ENCODE measurements at places on chromosomes 11 and 22.
A peak's percentile ranks its signal among the peaks of the same experiment; 100 is the strongest.

DNA sequence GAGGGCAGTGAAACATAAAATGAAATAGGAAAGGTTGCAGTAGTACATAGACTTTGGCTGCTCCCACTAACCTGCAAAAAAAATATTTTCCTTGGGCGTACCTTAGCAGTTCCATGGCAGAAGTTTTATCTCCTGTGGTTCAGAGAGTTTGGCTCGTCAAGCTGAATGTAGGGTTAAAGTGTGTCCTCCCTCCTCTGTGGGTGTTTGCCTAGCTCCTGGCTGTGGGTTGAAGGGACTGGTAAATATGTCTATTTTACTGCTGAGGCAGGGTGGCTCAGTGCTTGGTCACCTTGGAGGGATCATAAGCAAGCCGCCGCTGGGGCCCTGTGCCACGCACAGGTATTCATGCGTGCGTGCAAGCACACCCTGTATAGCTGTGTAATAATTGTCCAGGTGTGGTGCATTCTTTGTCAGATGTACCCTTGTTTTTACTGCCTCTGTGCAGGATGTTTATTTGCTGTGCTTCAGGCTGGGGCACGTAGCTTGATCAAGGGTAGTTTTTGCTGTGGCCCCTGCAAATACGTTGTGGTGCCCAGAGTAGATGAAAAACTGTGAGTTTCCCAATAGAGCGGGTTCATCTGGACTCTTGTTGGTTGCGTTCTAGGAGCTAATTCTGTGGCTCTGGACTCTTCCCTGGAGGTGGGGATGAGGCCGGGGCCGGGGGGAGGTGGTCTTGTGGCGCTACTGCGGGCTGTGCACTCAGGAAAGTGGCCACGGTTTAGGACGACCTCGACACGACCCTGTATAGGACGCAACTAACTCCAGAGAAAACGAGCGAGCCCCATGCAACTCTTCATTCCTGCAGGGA is 732 bp upstream of the SORL1 start:
- DNase-seq, result no peak

DNA sequence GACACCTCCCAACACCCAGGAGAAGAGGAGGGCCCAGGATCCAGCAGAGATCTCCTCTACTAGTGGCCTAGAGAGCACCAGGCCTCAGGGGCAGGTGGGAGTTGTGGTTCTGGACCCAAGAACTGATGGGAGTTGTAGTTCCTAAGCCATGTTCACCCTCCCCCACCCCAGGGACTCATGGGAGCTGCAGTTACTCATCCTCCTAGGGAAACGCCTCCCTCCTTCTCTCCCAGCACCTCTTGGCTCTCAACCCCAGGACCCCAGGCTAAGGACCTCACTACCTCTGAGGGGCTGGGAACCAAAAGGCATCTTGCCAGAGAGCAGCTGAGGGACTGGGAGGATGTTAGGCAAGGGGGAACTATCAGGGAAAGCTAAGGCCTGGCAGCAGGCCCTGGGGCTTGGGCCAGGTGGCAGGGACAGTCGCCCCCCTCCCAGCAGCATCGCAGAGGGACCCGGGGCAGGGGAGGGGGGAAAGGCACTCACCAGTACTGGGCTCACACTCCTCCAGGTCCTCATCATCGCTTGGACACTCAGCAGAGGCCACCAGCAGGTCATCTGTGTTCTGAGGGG is 28.9 kb downstream of the SLC22A12 start:
- DNase-seq, result peak; percentile 81

DNA sequence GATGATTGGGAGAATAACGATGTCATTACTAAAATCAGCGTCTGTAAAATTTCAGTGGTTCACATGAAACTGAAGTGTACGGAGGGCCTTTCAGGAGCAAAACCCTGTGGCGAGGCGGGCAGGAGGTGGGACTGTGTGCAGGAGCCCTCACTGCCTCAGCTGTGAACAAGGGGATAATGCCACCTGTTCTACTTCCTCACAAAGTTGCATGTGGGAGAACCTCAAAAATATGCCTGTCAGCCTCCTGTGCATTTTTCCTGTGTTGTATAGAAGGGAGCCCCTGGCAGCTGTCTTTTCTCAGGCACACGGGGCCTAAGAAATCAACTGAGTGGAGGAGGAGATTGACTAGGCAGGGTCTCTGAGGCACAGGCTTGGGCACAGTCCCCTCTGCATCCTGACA is 43.0 kb upstream of the MYO18B start:
- no peak for DNase-seq

- DNase-seq, result peak; percentile 97
Observed at GRCh38 chr11:12248330-12248729, 129.0 kb upstream of the PARVA start.

DNA sequence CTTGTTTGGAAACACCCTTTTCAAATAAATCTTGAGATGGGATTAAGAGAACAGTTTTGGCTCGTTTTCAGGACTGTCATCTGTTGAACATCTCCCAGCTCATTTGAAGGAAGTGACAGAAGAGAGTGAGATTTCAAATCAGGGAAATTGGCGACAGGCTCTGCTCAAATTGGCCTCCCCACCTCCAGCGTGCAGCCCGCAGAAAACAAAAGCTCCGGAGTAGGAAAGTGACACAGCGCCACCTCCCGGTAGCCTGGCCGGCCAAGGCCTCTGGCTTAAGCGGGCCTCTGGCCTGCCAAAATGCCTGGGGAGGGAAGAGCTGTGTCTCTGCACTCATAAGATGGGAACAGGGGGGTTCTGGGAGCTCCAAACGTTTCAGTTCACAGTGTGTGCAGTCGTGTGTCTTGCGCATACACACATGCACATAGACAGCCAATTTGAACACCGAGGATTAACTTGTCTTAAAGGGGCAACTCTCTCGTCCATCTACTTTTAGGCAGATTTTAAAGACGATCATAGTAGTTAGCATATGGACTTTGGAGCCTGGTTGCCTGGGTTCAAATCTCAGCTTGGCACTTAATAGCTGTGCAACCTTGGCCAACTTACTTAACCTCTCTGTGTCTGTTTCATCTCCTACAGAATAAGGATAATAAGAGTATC is 132.7 kb upstream of the RCN1 start:
- no peak for DNase-seq

GRCh38 chr22:41531715-41532477 is 12.4 kb downstream of the POLR3H start:
- no peak for DNase-seq

DNA sequence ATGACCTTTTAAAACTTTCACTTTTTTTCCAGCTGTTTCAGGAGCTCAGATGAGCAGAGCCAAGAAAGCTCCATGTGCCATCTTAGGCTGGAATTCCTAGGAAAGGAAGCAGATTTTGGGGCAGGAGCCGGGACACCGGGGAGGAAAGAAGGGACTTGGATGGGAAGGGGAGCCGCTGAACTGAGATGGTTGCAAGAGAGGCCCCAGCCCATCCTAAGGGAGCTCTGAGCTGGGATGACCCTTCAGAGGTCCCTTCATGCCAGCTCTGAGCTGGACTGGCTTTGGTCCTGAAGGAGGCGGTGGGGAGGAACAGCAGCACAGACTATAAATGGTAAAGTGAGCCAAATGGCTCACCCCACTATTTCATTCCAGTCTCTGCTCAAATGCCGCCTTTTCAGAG is 55.2 kb upstream of the SLC22A12 start:
- no peak for DNase-seq

DNA sequence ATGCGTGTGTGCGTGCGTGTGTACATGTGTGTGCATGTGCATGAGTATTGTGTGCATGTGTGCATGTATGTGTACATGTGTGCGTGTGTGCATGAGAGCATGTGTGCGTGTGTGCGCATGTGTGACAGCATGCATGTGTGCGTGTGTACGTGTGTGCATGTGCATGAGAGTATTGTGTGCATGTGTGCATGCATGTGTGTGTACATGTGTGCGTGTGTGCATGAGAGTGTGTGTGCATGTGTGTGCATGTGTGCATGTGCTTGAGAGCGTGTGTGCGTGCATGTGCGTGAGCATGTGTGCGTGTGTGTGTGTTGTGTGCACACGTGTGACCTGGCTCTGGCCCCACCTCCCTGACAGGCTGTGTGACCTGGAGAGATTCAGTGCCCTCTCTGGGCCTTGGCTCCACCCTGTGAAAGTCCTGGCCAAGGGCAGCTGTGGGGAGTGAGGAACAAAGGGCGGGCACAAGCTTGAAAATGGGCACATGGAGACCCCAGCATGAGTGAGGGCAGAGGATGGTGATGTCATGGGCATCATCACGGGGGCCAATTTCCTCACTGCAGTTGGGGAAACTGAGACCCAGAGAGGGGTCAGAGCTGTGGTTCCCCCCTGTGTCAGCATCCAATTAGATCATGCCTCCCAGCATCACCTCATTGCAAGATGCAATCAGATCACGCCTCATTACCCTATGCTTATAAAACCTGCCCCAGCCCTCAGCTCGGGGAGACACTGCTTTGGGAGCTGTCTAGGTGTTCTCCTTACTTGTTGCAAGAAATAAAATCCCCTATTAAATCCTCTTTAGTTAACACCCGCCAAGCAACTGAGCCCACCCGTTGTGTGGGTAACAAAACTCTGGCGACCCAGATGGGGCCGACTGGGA is 658 bp downstream of the ACY3 start:
- no peak for DNase-seq

DNA sequence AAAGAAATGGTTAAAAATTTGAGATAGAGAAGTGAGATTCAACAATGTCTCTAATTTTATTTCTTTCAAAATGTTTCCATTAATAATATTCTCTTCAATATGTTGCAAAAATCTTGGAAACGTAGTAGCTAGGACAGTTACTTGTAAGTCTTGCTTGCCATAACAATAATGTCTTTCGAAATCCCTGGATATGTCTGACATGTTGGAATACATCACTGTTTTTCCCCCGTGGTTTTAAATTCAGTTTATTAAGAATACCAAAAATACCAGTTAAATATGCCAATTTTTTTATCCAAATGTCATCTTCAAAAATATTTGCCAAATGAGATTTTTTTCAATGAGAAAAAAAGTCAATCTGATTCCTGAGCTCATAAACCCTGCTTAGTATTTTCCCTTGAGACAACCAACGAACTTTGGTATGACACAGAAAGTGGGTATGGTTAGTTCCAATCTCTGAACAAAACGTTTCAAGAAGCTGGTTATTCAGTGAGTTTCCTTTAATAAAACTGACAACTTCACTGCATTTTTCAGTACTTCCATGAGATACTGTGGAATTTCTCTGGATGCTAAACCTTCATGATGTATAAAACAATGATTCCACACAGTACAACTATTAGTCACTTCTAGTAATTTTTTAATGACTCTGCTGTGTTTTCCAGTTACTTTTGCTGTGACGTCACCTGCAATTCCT is 36.7 kb upstream of the AMPD3 start:
- no peak for DNase-seq

DNA sequence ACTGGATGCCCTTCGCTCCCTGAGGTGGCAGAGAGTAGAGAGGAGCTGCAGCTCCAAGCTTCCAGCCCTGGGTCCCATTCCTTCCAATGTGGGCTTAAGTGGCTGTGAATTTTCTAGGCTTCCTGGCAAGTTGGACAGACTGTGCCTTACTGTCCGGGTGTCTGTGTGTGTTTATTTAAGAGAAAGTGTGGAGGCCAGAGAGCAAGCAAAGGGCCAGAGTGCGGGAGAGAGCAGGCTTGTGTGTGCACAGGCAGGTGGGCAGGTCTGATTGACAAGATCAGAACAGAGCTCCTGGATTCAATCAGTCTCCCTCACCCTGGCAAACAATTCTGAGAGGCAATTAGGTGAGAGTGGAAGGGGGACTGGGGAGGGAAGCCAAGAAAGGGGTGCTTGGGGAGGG is 347.0 kb downstream of the CADM1 start:
- DNase-seq, result no peak

- DNase-seq, result no peak
Observed at GRCh38 chr11:92829671-92830070, 139.8 kb upstream of the MTNR1B start.

DNA sequence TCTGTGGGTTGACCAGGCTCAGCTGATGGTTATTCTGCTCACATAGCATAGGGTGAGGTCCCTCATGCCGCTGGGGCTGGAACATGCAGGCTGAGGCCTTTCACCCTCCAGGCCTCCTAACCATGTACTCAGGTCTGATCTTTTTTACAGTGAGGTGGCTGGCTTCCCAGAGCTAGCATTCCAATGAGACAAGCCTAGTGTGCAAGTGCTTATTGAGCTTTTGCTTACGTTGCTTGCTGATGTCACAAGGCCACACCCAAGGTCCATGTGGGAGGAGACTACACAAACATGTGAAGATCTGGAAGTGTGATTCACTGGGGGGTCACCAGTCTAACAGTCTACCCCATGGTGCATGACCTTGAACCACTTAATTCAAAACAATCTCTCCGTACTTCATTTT is 33.9 kb downstream of the ISX start:
- no peak for DNase-seq

Data from DMS79 (cell line).